ENCODE measurements at places on chromosomes 3 and 15. TPM values are rescaled to one million over a fixed set of nuclear protein-coding genes. Genes with fewer than 3 reads are reported as not detected.

The CPLX3 gene
- not detected for total RNA-seq

The RTP1 gene
- not detected for total RNA-seq

The NR1D2 gene
- total RNA-seq = 53.7 TPM

- H3K4me1 ChIP-seq = no peaks in the 10 kb centered on the region
- no peak overlapping the region for H3K4me3 ChIP-seq
- DNase-seq = no peak
- H3K27ac ChIP-seq = no peak overlapping the region
- H3K36me3 ChIP-seq = no peaks in the 10 kb centered on the region
- H3K27me3 ChIP-seq = no peaks in the 10 kb centered on the region
Observed at GRCh38 chr3:168796339-168796738, 700.6 kb upstream of the GOLIM4 start.

All from lower lobe of right lung (tissue), 2 donors.